ENCODE measurements at places on chromosomes 12 and 14.

DNA sequence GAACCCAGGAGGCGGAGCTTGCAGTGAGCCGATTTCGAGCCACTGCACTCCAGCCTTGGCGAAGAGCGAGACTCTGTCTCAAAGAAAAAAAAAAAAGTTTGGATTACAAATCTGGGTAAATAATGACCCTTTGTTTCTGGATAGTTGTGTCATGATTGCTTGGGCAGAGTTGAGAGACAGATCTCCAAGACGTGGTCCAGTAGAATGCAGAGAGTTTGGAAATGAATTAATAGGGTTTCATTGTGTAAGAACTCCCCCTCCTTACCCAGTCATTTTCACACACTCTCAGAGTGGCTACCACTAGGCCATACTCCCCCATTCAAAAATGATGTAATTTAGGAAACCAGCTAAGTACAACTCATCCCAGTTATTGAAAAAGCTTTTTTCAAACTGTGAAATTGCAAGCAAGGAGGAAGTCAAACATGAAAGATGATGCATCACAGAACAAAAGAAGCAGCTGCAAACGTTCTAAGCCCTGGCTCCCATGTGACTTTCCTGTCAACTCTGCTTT, 1331.9 kb downstream of the AACS start:
- DNase-seq, result no peak

- DNase-seq, result no peak
Observed at GRCh38 chr12:111429828-111430432, 24.2 kb downstream of the SH2B3 start.

GRCh38 chr12:3833670-3834310, 39.4 kb downstream of the PARP11 start:
- no peak for DNase-seq

- no peak for DNase-seq
Observed at GRCh38 chr14:104938960-104939359, 14.3 kb downstream of the PLD4 start.

- DNase-seq, result no peak
Observed at GRCh38 chr14:81123811-81124210, 96.9 kb downstream of the GTF2A1 start.

Data from HFFc6 (cell line).